ENCODE measurements at places on chromosomes 16 and 17.
A peak's percentile ranks its signal among the peaks of the same experiment; 100 is the strongest.

- H3K36me3 ChIP-seq: no peaks in the 10 kb centered on the region
- H3K27me3 ChIP-seq: no peaks in the 10 kb centered on the region
- DNase-seq: no peak
- no peak overlapping the region for H3K4me3 ChIP-seq
- no peak overlapping the region for H3K27ac ChIP-seq
These were observed 11.6 kb upstream of the RAI1 start for GRCh38 chr17:17669580-17670235.

- H3K4me1 ChIP-seq: peaks cover 2% of the 10 kb centered on the region
- no peak overlapping the region for H3K27ac ChIP-seq
- no peak for DNase-seq
- no peaks in the 10 kb centered on the region for H3K36me3 ChIP-seq
These were observed 44.2 kb downstream of the USP22 start for GRCh38 chr17:20998571-20999043.

DNA sequence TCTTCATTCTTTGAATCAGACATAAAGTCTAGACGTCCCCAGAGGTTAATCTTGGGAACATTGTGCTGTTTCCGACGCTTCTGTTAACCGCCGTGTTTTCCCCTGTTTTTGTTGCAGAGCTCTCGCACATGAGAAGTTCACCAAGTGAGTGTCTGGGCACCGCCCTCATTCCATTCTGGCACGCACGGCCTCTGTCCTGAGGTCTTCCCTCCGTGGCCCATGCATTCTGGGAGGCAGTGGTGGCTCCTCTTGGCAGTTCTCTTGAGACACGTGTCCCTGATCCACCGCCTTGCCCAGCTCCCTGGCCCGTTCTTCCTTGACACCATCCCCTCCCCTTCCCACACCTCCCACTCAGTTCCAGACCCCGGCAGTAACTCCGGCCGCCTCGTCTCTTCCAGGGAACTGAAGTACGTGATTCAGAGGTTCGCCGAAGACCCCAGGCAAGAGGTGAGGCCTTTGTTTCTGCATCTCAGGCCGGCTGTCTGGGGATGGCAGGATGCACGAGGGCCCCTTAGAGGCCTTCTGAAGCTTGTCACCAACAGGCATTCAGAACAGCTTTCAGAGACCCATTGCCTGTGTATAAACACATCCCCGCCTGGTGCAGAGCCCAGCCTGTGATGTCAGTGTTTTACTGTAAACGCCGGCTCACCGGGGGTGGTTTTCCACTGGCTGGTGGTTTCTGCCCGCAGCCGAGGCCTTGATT, 85.9 kb upstream of the PLCG2 start:
- peaks cover 4% of the 10 kb centered on the region for H3K4me1 ChIP-seq
- peak; percentile 51 for DNase-seq
- H3K27me3 ChIP-seq: no peaks in the 10 kb centered on the region
- no peak overlapping the region for H3K4me3 ChIP-seq
- H3K36me3 ChIP-seq: peaks cover 68% of the 10 kb centered on the region

GRCh38 chr17:20721171-20721570, 141.6 kb downstream of the CDRT15L2 start:
- DNase-seq: no peak
- H3K4me3 ChIP-seq: no peak overlapping the region

DNA sequence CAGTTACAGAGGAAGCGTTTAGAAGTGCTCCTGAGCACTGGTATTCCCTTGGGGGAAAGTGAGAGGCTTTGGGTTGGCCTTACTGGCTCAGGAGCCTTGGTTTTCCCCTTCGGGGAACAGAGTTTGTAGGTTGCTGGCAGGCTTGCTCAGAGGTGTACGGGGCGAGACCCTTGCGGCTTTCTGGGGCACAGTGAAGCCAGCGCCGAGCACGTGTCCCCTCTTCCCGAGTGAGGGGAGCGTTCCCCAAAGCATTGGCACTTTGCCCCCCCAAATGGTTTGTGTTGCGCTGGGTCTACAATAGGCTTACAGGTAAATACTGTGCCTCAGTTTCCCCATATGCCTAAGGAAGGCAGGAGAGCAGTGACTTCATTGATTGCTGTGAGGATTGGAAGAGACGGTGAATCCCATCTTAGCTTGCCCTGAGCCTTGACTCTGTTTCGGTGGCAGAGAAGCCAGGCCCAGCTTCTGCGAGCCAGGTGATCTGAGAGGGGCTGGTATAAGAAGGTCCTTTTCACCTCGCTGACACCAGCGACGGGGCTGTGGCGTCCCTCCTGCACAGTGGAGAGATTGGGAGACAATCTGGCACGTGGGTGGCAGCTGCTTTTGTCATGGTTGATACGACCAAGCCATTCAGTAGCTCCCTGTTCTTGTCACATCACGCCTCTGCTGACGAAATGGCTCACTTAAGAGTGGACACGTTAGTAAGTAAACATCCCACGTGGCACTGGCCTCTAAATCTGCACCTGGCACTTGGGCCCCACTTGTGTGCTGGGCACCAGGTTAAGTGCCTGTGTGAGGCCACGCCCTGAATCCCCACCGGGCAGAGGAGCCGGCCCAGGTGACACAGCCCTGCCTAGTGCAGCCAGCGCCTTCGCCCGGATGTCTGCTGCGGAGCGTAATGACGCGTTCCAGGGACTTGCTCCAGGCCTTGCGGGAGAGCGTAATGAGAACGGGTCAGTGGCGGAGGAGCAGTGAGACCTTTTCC, 55.0 kb downstream of the MEAK7 start:
- no peaks in the 10 kb centered on the region for H3K27me3 ChIP-seq
- peaks cover 33% of the 10 kb centered on the region for H3K36me3 ChIP-seq
- H3K27ac ChIP-seq: no peak overlapping the region
- DNase-seq: no peak

All from left lung (tissue), 14 donors.